ENCODE measurements at places on chromosomes 7 and 10.

DNA sequence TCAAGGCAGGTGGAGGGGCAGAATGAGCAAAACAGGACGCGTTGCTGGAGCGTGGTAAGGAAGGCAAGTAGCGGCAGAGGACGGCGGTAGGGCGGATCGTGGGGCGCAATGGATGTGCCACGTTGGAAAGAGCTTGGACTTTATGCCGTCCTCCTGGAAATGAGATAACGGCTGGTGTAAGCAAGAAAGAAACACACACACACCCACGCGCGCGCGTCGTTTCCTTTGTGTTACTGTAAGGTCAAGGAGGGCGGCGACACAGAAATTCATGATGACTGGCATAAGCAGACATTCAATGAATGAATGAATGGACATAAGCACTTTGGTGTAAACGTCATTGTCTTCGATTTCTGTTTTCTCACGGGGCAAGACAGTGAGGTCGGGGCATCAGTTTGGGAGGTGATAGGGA lies 683 bp upstream of the ENTPD7 start:
- peak; percentile 50 for DNase-seq

DNA sequence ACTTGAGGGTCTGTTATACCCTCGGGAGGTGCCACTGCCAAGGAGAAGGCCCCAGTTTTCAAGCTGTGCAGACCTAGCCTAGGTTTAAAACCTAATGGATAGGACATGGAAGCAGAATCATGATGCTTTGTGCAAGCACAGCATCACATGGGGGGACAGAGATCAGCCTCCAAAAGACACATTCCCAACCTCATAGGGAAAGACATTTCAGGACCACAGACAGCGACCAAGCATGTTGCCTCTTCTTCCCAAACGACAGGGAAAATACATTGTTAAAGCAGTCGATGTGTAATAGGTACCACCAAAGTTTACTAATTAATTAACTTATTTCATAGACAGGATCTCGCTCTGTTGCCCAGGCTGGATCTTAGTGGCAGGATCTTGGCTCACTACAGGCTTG lies 573.9 kb downstream of the TCERG1L start:
- DNase-seq: peak; percentile 72

DNA sequence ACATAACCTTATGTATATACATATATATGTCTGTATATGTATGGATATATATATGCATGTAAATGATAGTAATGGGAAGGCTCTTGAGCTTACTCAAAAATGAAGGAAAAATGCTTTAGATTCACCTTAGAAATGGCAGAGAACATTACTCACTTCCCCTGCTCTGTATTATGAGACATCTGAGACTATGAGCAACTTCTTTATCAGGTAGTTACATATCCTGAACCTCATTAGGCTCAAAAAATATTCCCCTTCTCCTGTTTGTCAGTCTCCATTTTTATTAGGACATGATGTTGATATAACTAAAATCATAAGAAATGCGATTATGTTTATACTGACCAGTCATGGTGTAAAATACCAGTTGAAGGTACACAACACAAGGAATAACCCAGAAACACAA lies 800.1 kb upstream of the ZWINT start:
- DNase-seq: no peak

- no peak for DNase-seq
Observed at GRCh38 chr10:24456322-24456721, 247.4 kb downstream of the KIAA1217 start.

DNA sequence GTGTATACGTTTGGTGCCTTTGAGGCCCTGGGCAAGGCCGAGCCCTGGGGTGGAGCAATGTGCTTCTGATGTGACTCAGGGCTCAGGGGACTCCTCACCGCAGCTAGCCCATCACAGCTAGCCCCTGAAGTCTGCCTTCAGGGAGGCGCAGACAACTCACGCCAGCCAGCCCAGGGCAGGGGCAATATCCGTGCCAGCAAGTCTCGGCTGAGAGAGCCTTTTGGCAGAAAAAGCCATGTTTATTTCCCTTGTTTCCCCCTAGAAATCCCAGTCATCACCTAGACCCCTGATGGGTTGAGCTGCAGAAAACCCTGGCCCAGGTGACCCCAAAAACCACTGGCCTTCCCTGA lies 90.4 kb downstream of the CHST15 start:
- no peak for DNase-seq

DNA sequence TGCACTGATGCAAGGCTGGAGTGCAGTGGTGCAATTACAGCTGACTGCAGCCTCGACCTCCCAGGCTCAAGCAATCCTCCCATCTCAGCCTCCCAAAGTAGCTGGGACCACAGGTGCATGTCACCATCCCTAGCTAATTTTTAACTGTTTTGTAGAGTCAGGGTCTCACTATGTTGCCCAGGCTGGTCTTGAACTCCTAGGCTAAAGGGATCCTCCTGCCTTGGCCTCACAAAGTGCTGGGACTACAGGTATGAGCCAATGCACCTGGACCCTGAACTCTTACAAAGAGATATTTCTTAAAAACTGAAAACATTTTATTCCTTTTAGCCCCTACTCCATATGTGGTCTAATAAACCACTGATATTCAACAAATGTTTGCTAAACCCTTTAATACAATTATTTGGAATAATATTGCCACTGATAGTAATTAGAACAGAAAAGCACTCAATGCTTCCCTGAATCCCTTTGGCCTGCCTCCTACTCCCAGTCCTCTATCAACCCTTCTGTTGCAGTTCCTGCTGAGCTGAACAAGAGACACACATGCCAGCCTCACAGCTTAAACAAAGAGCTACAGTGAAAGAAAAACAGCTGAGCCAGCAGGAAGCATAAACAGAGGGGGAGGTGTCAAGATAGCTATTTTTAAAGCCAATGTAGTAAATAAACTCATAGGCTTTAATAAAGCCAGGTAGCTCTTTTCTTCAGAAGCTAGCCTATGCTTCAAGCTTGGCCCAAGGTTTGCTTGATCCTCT lies 7.0 kb upstream of the GNAI1 start:
- peak; percentile 38 for DNase-seq

DNA sequence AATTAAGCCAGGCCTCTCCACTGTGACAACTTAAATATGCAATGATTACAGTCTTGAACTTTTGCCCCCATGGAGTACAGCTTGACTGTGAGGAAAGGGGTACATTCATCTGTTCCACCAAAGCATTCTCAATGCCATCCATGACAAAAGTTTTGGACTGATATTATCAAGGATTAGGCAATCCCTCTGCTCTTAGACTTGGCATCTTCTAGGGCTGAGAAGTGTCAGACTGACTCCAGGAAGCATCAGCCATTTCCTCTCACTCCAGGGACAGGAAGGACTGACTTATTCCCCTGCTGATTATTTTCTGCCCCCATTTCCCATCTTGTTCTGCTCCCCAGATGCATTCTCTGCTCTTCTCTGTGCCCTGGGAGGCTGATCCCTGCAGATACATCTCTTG lies 69.7 kb downstream of the ZNF365 start:
- DNase-seq: no peak

- no peak for DNase-seq
Observed at GRCh38 chr7:70678621-70679251, 453.2 kb upstream of the GALNT17 start.

GRCh38 chr10:30827531-30828120 lies 198.1 kb upstream of the LYZL2 start:
- no peak for DNase-seq

- DNase-seq: peak; percentile 58
Observed at GRCh38 chr10:97355571-97355975, 21.0 kb upstream of the FRAT2 start.

GRCh38 chr10:43339136-43339535 lies 32.3 kb upstream of the FXYD4 start:
- DNase-seq: no peak

DNA sequence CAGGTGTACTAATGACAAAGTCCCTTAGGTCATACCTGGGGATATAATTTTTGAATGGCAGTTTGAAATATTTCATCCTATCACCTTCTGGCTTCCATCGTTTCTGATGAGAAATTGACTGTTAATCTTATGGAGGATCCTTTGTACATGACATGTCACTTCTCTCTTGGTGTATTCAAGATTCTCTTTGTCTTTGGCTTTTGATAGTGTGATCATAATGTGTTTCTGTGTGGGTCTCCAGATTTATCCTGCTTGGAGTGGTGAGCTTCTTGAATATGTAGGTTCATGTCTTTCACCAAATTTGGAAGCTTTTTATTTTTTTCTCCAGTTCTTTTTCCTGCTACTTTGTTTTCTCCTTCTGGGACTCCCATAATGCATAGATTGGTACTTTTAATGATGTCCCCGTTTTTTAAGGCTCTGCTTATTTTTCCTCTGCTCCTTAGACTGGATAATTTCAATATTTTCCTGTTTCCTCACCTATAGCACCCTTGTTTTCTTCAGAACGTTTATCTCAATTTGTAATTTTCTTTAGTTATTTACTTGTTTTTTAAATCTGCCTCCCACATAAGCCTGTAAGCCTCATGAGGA lies 4.4 kb downstream of the RBM33 start:
- DNase-seq: no peak

- no peak for DNase-seq
Observed at GRCh38 chr7:49376817-49377375, 396.5 kb upstream of the VWC2 start.

GRCh38 chr10:13724484-13724883 lies 137.7 kb downstream of the PRPF18 start:
- no peak for DNase-seq

- DNase-seq: peak; percentile 45
Observed at GRCh38 chr7:88243345-88243909, 23.6 kb upstream of the SRI start.

DNA sequence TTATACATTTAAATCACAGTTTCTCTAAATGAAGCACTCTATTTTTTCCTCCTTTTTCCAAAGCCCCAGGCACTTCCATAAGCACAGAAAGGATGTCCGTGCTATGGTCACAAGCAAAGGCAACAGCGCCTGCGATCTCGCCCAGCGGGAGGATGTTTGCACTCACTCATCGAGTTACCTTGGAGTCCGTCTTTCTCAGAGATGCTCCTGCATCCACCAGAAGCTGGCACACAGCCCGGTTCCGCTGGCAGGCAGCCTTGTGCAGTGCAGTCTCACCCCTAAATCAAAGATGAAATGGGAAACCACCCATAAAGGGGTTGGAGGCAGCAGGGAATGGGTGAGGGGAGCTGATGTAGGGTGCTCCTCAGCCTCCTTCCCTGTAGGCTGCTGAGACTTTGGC lies 51.9 kb upstream of the PTN start:
- DNase-seq: no peak

DNA sequence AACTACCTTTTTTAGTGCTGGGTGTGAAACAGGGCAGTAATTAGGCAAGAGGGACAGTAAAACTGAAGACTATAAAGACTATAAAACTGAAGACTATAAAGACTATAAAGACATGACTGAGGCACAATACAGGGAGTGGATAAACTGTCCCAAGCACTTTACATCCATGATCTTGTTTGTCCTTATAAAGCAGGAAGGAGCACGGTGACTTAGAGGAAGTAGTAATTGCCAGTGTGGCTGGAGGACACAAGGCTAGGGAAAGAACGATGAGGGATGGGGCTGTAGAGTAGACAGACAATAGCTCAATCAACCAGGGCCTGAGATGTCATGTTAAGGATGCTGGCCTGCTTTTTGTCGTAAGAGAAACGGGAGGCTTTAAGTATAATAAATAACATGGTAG lies 26.0 kb downstream of the DNAJC12 start:
- DNase-seq: no peak

GRCh38 chr7:108406222-108406890 lies 49.9 kb downstream of the NRCAM start:
- no peak for DNase-seq

DNA sequence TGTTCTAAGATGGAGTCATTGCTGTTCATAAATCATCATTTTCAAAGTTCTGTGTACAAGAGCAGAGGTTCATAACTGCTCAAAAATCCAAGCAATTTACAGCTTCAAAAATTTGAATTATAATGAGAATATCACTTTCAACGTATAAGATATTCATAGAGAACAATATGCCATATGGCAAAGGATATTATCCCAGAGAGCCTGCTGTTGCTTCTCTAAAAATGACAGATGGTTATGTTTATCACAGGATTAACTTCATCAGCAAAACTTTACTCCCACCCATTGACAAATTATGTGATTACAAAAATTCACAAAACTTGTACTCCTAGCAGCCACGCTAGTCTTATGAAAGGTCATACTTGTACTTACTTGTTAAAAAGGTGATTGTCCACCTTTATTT lies 105.1 kb downstream of the PIP4K2A start:
- no peak for DNase-seq

GRCh38 chr7:48832303-48832845 lies 92.0 kb upstream of the CDC14C start:
- DNase-seq: no peak

DNA sequence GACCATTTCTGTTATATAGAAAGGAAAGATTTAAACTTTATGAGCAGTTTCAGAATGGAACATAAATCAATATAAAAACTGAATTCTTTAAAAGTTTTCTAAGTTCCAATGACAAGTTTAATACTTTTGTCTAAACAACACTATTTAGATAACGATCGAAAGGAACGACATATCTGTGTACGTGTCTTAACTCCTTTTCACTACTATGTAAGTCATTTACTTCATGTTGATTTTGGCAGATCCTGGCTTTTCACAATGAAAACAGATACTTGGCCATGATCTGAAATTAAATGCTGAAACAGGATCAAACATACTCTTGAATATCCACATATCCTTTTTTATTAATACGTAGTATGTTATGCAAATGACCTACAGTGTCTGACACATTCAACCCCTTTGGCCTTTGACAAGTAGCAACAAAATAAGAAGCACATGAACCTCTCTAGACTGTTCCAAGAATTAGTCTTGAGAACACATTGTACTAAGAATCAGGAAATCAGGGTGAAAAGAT lies 41.9 kb downstream of the RNLS start:
- no peak for DNase-seq

DNA sequence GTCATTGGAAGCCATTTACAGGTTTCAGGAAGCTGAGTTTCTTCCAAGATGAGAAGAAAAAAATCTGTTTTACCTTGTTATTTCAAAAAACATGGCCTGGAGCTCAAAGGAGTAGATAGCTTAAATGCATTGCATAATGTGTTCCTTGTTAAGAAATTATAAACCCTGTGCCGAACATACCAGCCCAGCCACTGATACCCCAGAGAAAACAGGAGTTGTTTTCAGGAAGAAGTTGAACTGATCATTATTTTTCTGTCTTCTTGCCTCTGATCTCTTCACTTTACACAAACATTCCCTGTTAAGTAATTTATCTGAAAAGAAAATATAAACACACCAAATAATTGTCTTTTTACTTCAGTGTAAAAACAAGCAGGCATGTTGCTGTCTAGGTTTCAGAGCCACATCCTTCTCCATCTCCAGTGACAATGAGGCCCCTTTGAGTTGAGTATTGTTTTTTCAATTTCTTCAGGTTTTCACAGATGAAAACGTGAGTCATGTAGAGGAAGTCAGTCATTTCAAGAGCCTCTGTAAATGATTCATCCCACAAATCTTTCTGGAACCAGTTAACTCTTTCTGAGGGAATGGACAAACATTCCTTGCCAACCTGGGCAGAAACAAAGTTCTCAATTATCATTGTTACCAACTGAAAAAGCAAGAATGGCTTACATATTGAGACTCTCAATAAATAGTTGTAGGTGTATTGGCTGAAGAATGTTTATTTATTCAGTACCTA lies 244.2 kb downstream of the IPMK start:
- no peak for DNase-seq

- DNase-seq: no peak
Observed at GRCh38 chr7:47356261-47356660, 225.7 kb downstream of the TNS3 start.

- DNase-seq: no peak
Observed at GRCh38 chr7:19754521-19755116, 18.8 kb downstream of the TMEM196 start.

Measured in H1 (cell line).